ENCODE measurements at places on chromosomes 4 and X. TPM values are rescaled to one million over a fixed set of nuclear protein-coding genes. Genes with fewer than 3 reads are reported as not detected.

DNA sequence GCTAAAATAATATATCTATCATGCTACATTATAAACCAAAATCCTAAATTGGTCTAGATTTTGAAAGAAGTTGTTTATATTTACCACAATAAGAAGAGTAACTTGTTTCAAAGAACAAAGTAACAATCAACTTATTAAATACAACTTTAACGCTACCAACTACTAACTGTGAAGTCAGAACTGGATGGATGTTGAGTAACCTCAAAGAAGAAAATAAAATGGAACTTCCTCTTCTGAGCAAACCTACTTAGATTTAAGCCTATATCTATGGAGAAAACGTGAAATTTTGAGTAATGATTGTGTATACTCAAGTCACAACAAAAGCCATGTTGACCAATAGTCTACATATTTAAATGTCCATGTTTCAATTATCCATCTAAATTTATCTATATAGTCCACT lies 25.7 kb downstream of the SH3RF1 start:
- no peak for DNase-seq

GRCh38 chr4:165580351-165580905 lies 201.6 kb downstream of the CPE start:
- peak; percentile 27 for DNase-seq

GRCh38 chr4:146490106-146490505 lies 31.6 kb downstream of the SLC10A7 start:
- DNase-seq, result no peak

DNA sequence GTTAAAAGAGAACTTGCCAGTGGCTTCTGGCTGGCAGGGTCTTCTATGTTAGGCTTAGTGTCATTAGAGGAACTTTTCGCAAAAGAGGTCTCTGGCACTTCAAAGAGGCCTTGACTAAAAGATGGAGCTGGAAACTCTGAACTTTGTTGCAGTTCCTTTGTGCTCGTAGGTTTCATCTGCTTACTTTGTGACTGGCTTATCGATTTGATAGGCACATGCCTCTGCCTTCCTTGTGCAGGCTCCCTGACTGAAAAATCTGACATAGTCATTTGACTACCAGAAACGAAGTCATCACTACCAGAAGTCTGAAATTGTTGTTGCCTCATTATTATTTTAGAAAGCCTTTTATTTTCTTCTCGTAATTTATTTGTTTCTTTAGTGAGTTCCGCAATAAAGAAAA lies 93.9 kb upstream of the IL13RA1 start:
- no peak for DNase-seq

DNA sequence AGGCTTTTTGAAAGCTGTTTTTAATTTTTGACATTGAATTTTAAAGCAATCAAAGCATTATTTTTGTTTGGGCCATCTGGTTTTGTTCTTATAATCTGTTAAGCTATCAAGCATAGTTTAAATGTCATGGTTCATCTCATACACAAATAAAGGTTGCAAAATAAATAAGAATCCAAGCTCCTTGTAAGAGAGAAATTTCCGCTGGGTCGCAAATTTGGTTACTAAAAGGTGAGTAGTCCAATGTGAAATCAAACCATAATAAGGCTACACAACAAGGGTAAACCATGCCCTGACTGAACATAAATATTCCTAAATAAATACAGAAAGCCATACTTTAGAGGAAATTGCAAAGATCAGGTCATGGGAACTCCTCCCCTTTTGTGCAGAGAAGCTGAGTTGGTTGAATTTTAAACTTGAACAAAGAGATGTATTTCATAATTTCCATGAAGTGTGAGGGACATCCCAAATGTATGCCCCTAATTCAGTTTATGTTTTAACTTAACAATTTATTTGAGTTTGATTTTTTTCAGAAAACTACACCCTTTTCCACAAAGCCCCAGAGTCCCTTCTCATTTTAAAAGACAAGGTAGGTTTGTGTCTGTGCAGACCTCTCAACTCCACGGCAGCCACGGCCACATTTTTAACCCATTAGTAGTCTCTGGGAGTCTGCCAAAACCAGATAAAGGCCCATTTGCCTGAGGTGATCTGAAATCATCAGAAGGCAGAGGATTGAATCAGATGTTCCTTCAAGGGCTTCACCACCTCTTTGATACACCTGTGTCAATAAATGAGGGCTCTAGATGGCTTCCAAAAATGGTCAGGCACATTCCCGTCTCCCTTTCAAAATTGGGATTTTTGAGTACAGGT lies 85.2 kb downstream of the PLAC1 start:
- DNase-seq, result no peak

GRCh38 chrX:129932821-129933321 lies 26.9 kb downstream of the UTP14A start:
- DNase-seq, result no peak

- DNase-seq, result no peak
Observed at GRCh38 chr4:161919442-161920220, 244.2 kb downstream of the FSTL5 start.

- no peak for DNase-seq
Observed at GRCh38 chrX:142428916-142429315, 223.8 kb upstream of the MAGEC2 start.

- no peak for DNase-seq
Observed at GRCh38 chrX:150508451-150509367, 59.7 kb upstream of the MTM1 start.

The PABPC1L2A gene
- not detected for total RNA-seq

The GAGE12F gene
- total RNA-seq, result not detected

The H2BW2 gene
- not detected for total RNA-seq

The FANCB gene
- total RNA-seq, result 5.1 TPM

The ATP2B3 gene
- total RNA-seq, result 0.11 TPM

The CCDC160 gene
- not detected for total RNA-seq

The TBC1D9 gene
- 75.9 TPM for total RNA-seq
